Activated T-cell treated with anti-CD3 and anti-CD28 coated beads for 24 hours (primary cell): ENCODE measurements at places on chromosomes 2 and 18.

DNA sequence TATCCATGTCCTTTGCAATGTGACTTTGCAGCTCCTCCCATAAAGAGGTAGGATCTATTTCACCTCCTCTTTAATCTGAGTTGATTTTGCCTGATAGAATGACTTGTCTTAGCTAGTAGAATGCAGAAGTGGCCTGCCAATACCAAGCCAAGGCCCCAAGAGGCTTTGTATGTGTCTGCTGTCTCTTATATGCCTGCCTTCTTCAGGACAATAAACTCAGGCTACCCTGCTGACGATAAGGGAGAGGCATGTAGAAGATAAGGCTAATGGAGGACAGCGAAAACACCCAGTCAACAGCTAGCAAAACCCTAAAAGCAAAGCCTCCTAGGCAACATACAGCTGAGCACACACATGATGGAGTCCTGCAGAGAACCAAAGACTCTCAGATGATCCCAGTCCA is 1.8 kb upstream of the ZC3H8 start:
- no peak for DNase-seq

GRCh38 chr2:215421859-215422461 is 13.9 kb downstream of the FN1 start:
- DNase-seq = no peak

DNA sequence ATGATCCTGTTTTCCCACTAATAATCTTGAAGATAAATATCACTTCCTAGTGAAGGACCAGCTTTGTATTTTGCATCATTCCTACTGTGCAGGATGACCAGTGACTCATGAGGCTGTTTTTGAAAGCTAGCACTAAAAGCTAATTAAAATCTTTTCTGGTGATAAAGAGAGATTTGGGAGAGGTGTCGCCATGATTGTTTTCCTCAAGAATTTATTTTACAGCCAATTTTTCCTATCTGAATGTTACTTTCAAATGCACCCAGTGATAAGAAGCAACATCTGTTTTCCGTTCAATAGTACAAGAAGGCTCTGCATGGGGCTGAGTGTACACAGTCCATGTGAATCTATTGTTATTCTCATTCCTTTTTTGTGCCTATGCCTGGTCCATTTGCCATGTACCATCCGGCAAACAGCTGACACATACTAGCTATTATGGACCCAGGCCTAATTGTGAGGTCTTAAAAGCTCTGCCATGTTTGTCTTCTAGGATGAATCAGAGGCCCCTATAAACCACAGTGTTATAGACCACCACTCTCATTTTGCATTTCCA is 28.4 kb downstream of the MEIS1 start:
- no peak for DNase-seq

DNA sequence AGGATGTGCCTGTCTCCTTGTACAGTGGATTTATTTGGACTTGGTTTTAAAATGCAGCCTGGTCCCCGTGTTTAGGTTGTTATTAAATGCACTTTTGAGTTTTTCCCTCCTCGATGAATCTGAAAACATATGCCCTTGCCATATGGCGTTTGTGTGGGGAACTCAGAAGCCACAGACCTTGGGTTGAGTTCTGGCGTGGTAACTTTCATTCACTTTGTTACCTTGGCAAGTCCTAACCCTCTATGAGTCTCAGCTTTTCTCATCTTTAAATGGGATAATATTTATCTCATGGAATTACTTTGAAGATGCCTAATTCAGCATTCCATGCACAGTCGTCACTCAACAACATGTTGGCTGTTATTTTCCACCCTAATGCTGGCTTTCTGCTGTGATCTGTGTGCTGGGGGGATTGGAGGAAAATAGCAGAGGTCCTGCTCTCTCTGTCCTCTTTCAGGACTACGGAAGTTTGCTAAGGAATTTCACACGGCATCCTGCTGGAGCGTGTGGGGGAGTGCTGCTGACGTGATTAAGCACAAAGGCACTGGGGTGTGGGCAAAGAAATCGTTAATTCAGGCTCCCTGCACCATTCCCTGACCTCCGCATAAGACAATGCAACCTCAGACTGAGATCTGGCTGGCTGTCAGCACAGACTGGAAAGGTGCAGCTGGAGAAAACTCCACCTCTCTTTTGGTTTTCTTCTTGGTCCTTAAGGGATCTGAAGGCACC is 61.7 kb downstream of the LDLRAD4 start:
- no peak for DNase-seq

- no peak for DNase-seq
Measured at GRCh38 chr2:145638675-145639074, 1118.8 kb upstream of the ZEB2 start.

- no peak for DNase-seq
Measured at GRCh38 chr2:111182121-111182520, 61.4 kb downstream of the BCL2L11 start.

DNA sequence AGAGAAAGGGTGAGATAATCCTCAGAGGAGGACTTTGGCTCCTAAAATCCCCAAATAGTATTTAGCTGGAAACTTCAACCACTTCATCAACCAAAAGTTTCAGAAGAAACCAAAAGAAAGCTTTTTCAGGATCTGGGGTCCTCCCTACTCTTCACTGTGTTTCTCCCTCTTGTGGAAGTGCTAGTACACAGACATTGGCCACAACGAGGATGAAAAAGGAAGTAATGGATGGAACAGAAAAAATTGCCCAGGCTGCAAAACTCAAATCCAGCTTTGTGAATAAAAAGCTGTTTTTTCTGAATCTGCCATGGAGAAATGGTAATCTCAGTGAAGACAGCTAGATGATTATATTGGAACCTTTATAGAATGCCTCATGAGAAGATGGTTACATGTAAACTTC is 4.0 kb downstream of the PID1 start:
- DNase-seq = no peak

DNA sequence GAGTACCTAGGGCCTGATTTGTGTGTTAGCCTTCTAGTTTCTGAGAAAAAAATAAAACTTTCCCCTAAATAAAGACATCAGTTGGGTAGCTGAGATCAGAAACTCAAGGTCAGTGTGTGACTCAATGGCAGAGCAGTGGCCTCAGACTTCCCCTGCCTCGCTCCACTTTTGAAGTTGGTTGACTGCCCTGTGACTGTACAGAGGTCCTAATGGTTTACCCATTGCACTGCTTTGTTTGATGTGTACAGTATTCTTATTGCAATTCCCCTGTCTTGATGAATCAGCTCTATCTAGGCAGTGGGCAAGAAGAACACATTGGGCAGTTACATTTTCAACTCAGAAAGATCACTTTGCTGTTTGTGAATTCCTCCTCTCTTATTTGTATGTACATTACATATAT is 315.7 kb downstream of the KCNS3 start:
- no peak for DNase-seq

- DNase-seq = no peak
Measured at GRCh38 chr2:2913601-2914120, 464.0 kb downstream of the EIPR1 start.

DNA sequence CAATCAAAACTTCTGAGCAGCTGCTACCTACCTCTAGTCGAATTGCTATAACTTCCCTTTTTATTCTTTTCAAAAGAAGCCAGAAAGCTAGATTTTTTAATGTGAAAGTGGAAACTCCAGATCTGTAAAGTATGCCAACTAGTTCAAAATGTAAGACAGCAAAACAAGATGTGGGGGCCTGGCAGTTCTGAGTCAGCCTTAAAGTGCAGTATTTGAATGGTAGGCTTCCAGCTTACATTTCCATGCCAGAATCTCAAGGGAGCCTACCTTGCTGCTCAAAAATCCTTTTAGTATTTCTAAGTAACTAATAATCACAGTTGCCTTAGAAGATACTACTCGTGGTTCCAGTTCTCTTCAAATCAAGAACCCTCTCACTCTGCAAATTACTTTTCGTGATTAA is 1288.7 kb downstream of the LRP1B start:
- no peak for DNase-seq

DNA sequence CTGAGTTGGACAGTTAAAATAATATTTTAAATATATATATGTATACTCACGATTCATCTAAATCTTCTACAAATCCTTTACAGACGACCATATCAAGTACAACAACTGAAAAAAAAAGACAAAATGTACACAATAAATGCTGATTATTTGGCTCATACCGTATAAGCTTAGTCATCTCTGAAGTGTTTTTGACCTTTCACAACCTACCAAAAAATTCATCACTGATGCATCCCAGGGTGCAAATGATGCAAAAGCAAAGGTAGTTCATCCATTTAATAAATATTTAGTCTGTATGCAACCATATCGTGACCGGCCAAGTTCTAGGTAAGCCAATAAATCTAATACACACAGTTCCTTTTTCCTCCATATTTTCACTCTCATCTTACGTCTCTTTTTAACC is 1.1 kb downstream of the TMX3 start:
- no peak for DNase-seq

- no peak for DNase-seq
Measured at GRCh38 chr18:8998481-8999217, 103.8 kb upstream of the NDUFV2 start.

DNA sequence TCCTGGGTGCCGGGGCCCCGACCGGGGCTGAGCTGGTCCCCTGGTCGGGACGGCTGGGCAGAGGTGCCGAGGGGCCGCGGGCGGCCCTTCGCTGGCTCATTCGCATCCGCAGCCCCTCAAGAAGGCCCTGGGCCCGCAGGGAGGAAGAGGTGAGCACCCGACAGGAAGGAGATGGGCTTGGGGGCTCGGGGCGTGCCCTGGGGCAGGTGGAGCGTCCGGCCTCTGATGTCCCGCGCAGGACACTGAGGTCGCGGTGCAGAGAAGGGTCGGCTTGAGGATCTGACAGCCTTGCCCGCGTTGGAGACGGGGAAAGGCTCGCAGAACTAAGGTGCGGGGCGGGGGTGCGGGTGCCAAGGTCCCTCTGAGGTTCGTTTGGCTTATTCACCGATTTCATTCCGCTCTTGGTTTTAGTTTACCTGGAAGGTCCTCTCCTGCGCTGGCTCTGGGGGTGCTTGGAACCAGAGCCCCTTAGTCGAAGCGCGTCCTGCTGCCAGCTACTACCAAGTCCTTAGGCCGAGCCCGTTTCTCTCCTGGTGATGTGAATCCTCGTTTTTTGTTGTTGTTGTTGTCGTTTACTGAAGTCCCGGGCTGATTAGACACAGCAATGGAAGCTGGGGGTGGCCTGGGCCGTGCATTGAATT is 18.9 kb upstream of the CD8A start:
- no peak for DNase-seq

DNA sequence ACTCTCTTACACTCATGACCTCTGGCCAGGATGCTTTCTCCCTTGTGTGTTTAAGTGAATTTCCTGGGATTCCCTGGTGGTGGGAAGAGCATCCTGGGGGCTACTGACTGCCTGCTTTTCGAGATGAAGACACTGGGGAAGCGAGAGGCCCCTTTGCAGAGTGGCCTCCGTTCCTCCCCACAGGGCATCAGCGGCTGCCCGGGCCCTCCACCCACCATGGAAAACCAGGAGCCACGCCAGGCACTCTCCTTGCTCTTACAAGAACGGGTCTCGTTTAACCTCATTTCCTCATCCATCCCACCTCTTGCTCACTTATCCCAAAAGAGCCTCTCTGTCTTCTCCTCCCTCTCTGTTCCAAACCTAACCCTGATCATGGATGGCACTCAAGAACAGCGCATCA is 17.8 kb downstream of the CHST10 start:
- DNase-seq = no peak

DNA sequence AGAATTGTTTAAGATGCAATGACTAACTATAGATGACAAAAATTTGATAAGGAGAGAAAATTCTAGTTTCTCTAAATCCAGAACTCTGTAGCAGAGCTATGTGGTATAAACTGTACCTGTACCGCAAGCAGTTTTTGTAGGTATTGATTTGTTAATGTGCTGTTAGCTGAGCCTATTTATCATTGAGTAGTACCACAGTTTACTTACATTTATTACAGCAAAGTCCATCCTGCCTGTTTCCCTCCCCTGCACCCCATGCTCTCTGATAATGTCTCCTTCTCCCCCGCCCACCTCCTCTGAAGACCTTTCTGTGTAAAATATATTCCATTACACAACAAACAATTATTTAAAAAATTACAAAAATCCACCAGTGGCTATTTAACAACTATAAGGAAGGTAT is 170.6 kb downstream of the RNF152 start:
- DNase-seq = no peak

GRCh38 chr2:206095536-206096332 is 9.8 kb upstream of the INO80D start:
- DNase-seq = no peak

- DNase-seq = no peak
Measured at GRCh38 chr2:198615972-198616371, 811.6 kb downstream of the PLCL1 start.

- no peak for DNase-seq
Measured at GRCh38 chr2:218281449-218281848, 10.9 kb downstream of the TMBIM1 start.

DNA sequence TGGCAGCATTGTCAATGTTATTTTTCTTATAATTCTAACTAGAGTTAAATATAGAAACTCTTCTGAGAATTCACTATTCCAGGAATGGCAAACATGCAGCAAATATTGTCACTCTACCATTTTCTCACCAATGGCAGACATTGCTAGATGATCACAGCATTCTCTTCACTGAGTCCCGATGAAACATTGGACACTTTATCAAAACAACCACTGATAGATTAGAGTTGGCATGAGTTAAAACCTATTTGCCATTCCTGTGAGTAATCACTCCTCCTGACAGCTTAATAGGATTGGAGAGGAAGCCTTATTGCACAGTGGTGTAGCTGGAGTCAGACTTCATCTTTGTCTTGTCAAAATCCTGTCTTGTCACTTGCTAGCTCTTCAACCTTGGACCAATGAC is 163.9 kb upstream of the THUMPD2 start:
- no peak for DNase-seq

- no peak for DNase-seq
Measured at GRCh38 chr2:189015359-189015758, 41.2 kb downstream of the COL3A1 start.

- DNase-seq = no peak
Measured at GRCh38 chr18:48022531-48023329, 92.3 kb upstream of the SMAD2 start.

DNA sequence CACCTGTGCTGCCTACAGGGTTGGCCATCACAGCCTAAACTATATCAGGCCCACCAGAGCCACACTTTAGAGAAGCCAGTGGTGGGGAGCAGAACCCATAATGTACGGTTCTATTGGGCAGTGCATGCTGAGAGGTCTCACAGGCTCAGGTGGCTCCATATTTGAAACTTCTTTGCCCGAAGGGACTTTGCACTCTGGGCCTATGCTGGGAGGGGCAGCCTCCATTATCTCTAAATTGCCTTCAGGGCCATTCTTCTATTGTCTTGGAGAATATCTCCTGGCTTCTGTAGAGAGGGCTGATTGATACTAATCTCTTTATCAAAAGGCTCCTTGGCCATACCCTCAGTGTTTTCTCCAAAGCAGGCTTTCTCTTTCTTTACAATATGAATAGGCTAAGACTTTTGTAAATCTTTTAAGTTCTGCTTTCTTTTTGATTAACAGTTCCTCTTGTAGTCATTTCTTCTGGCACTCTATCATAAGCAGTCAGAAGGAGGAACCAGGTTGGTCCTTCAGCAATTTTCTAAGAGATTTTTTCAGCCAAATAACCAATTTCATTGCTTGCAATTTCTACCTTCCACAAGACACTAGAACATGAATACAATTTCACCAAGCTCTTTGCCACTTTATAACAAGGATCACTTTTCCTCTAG is 44.5 kb downstream of the RPE start:
- no peak for DNase-seq

- DNase-seq = no peak
Measured at GRCh38 chr2:86048888-86049287, 56.8 kb downstream of the POLR1A start.

GRCh38 chr2:7752291-7752690 is 835.1 kb downstream of the RNF144A start:
- DNase-seq = no peak

- no peak for DNase-seq
Measured at GRCh38 chr2:238284802-238285515, 3.5 kb downstream of the PER2 start.

- no peak for DNase-seq
Measured at GRCh38 chr2:145874466-145874865, 1354.5 kb upstream of the ZEB2 start.
